Activated naive CD4-positive, alpha-beta T cell (primary cell): ENCODE measurements at places on chromosomes 2 and 18.

GRCh38 chr2:453132-453531, 165.2 kb upstream of the ALKAL2 start:
- no peak for DNase-seq

GRCh38 chr2:75894170-75894569, 183.5 kb upstream of the GCFC2 start:
- no peak for DNase-seq

DNA sequence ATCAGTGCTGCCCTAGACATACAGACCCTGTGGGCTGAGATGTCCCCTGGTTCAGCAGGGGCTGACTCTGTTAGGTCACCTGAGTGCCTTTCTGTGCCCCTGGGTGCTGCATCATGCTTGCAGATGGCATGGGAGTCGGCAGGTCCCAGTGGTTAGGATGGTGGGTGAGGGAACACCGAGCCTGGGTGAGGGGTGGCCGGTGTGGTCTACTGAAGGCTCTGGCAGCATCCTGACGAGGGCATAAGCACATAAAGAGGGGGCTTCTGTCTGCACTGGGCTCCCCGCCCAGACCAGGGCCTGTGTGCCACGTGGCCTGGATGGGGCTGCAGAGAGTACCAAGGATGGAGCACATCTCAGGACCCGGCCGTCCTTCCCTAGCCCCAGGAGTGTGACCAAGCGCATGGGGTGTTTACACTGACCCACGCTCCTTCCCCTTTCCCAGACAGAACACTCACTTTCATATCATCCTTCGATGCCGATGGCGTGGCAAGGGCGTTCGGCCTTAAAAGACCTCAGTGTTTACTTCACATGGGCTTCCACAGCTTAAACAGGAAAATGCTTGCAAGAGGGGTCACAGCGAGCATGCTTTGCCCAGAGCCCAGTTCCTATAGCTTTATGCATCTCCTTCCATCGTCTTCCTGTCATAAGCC, 115.1 kb downstream of the STPG4 start:
- DNase-seq: no peak

DNA sequence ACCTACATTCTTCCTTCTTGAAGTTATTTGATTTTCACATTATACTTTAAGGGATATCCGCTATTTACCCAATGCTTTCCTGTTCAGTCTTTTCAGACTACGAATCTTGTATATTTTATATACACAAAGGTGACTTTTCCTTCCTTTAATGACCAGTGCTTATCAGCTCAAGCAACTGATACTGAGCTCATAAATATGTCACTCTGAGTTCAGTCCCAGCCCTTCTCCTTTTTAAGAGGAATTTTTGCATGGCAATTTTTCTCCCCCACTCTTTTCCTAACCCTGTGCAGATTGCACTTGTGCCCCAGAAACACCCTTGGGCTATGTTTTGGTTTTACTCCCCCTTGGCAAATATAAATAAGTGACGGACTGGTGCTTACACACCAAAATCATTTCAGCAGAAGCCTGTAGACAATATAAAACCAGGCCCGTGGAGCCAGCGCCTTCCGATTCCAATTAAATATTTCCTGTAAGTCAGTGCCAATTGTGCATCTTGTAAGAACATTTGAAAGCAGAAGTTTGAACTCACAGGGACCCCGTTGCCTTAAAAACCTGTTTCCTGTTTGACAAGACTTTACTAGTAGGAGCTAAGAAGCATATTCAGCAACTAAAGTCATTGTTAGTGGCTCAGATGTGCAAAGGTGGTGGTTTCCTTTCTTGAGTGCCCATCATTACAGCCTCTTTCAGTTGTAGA, 66.3 kb upstream of the GATA6 start:
- no peak for DNase-seq

- no peak for DNase-seq
Measured at GRCh38 chr2:101795033-101795432, 97.5 kb downstream of the MAP4K4 start.

DNA sequence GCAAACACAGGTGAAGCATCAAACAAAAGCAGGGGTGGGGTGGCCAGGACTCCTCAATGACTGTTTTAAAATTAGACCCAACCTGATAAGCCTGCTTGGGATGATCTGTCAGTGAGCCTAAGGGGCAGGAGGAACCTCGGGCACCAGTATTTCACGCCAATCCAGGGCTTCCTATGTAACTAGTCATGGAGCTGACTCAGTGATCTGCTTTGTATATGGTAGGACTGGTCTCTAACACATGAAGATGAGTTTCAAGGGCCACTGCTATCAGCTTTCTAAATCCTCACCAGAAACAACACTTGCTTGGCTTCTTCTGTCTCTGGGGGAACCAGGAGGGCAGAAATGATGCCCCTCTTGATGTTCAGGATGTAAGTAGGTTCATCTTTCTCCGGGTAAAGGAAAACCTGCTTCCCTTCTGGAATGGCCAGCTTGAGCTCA, 6.2 kb downstream of the APOB start:
- no peak for DNase-seq

- DNase-seq: no peak
Measured at GRCh38 chr2:70116936-70117552, 29.8 kb downstream of the PCBP1 start.

DNA sequence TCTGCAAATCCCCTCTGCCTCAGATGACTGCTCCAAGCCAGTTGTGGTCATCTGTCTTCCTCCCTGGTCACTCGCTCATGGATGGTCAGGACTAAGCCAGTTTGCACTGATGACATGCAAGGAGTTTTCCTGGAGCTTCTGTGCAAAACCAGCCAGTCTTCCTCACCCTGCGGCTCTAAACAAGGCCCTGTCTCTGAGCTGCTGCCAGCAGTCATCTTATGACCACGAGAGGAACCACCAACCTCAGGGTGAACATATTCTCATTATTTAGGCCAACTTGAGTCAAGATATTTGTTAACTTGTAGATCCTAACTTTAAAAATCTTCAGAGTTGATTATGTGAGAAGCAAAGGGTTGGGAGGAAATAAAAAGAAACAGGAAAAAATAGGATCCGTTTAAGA, 119.9 kb upstream of the CAB39 start:
- DNase-seq: no peak

DNA sequence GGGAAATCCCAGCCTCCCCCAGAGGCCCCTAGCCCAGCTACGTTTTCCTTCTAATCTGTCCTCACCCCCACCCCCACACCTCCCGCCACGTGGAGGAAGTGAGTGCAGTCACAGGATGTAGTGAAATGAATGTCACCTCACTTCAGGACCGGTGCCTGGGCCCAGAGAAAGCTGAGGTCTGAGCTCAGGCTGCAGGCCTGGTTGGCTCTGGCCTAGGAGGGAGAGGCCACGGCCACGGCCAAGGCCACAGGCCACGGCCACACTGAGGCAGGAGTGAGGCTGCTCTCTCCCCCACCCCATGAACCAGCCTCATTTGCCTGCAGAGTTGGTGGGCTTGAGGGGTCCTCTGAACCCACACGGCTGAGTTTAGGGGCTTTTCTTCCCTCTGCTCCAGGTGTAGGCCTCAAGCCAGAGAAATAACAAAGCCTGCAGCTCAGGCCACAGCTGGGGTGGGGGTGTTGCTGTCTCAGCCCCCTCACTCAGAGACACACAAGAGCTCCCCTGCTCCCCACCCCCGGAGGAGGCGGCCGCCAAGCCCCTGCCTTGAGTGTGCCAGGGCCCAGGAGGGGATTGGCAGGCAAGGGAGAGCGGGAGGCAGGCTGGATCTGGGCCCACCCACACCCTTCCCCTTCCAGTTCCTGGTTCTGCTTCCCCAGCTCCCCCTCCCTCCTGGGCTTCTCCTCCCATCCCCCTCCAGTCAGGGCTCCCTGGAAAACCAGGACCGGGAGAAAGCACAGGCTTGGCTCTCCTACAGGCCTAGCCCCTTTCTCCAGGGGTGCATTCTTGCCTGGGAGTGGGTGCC, 27.0 kb downstream of the DNMT3A start:
- DNase-seq: peak; percentile 54

DNA sequence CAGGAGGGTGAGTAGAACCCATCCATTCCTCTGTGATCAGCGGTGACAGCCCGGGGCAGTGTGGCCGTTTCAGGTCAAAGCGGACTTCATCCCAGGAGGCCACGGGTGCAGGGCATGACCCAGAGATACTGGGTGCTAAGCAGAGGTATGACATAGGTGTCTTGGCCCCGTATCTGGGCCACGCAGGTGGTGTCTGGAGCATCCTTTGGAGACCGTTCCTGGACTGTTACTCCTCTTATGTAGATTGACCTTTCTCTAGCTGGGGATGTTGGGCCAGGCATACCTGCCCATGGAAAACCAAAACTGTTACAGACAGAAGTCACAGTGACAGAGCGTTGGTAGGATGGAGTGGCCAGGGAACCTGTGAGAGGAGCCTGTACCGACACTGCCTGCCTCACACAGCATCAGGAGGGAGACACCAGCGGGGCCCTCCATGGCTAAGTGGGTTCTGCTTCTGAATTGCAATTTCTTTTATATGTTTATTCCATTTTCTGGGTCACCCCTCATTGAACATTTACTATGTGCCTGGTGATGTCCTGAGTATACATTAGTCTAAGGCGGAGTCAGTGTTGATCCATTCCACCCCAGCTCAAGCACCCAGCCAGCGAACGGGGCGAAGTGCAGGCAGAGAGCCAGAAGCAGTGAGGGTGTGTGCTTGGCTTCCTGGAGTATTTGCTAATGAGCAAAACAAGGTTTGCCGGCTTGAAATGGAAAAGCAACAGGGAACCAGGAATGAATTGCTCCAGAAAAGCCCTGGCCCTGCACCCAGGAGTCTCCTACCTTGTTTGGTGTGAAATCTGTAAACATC, 141.7 kb downstream of the SH3RF3 start:
- DNase-seq: no peak

DNA sequence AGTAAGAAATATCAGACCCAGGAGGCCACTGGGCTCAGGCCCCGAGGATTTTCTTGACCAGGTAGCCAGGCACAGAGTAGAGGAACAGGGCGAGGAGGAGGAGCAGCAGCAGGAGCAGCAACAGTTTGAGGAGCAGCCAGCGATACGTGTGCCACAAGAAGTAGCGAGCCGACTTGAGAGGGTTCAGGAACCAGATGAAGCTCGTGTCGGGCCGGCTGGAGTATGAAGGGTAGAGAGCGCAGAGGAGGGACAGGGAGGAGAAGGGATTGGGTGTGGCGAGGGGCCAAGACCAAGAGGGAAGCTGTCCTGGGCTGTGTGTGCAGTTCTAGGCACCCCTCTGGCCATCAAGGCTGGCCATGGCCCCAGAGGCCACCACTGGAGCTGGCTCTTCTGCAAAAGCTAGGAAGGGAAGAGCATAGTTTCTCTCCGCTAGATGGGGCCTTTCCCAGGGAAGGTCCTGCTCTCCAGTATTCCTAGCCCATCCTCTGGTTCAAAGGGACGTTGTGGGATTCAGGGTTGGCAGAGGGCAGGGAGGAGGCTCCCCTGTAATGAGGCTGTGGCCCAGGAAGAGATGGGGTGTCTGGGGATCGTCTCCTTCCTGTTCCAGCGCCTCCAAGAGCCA, 17.8 kb downstream of the OTOF start:
- no peak for DNase-seq

DNA sequence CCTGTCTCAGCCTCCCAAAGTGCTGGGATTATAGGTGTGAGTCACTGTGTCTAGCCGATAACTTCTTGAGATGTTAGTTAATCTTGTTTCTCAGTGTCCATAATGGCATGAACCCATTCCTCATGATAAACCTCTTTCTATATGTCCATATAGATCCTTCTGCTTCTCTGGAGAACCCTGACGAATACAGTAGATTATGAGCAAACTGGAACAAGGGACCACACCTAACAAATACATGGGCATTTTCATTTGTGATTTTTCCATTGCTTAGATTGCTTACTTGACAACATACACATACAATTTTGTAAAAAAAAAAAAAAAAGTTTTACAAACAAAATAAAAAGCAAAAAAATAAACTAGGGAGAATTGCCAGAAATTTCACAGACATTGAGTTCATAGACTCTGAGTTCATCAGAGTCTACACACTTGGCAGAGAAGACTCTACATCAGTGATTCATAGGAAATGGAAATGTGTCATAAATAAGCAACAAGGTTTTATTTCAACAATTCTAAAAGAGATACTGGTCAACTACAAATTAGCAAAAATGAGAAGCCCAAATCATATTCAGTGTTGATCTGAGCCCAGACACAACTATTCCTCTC, 96.7 kb downstream of the GALR1 start:
- DNase-seq: no peak

DNA sequence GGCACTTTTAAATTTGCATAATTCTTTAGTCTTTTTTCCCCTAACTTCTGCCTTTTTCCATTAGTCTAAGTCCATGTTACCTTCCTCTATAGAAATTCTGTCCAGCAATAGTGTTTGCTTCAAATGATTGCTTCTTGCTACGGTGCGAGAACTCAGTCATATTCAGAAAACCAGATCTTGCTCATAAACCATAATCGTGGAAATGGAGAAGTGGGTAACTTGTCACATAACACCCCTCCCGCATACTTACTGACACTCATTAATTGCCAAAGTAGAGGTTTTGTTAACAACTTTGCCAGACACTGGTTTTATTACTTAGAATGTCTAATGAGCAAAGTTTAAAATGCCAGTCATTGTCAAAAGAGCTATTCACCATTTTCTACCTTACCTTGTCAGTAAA, 94.3 kb upstream of the TWSG1 start:
- DNase-seq: no peak

- DNase-seq: no peak
Measured at GRCh38 chr2:71678874-71679273, 225.5 kb downstream of the DYSF start.

- no peak for DNase-seq
Measured at GRCh38 chr2:63990072-63990471, 29.2 kb downstream of the VPS54 start.

DNA sequence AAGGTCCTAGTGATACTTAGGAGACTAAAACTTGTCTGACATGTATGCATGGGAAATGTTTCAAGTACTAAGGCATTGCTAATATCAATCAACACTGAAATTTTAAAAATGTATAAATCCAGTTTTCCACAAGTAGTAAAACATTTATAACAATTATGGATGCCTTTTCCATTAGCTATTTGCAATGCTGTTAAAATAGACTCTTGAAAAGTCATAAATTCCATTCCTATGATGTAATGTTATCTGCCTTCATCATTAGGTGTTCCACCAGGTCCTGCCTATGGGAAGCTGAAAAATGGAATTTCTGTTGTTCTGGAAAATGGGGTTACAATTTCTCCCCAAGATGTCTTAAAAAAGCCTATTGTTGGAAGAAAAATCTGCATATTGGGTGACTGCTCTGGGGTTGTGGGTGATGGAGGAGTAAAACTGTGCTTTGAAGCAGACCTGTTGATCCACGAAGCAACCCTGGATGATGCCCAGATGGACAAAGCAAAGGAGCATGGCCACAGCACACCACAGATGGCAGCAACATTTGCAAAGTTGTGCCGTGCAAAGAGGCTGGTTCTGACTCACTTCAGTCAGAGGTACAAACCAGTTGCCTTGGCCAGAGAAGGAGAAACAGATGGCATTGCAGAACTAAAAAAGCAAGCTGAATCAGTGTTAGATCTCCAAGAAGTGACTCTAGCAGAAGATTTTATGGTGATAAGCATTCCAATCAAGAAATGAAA, 18.7 kb downstream of the ELAC1 start:
- no peak for DNase-seq

GRCh38 chr2:8447610-8448221, 234.1 kb upstream of the ID2 start:
- no peak for DNase-seq
